ENCODE measurements at places on chromosomes 1 and 21.

DNA sequence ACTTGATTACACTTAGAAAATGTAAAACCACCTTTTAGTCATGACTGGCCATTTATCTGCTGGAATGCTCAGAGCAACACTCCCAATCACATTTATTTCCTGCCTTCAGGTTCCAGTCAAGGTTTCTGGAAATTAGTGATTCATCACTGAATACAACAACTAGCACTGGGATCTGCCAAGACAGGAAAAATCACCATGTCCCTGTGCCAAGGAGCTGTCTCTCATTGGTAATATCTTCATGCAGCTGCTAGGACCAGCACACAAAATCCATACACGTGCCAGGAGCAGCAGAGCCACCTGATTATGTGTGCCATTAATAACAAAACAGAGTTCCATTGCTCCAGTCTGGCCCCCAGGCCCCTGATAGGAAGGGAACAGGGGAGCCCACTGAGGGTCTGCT is 194.6 kb downstream of the TNR start:
- DNase-seq, result no peak

DNA sequence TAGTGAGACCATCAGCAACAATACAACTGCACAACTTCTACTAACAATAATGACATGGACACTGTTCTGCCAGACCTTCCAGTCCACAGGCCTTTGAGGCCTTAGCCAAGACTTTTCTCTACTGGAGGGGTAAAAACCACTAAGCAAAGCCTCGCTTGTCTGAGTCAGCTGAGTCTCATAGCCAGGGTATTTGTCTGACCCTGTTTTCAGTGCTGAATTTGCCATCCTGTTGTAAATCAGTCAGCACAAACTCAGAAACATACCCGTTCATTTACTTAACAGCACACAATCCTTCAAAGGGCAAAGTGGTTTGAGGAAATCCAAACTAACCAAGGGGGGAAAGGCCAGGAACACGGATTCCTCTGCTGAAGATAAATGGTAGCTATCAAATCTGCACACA is 537.8 kb downstream of the SMYD3 start:
- DNase-seq, result no peak

- DNase-seq, result no peak
Observed at GRCh38 chr1:97837161-97837560, 83.7 kb downstream of the DPYD start.

DNA sequence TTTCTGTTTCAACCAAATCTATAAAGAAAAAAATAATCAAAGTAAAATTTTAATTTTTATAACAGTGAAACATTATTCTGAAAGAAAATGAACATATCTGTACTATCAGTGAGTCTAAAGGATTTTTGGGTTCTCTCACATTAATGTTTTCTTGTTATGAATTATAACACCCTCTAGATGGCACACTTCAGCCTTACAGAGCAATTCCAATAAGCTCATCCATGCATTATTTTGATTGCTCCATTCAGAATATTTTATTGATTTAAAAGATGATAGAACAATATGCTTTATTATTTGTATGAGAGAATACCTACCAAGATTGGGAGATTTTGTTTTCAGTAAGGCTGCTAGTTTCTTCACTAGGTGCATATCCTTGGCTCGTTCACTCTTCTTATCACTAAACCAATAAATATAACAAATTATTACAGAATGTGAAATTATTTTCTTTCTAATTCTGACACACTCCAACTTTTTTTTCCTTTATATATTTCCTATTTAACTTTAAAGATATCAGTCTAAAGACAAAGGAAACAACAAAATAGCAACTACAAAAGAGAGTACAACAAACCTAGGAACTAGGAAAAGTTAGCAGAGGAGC is 82.4 kb downstream of the RAB3GAP2 start:
- DNase-seq, result no peak

DNA sequence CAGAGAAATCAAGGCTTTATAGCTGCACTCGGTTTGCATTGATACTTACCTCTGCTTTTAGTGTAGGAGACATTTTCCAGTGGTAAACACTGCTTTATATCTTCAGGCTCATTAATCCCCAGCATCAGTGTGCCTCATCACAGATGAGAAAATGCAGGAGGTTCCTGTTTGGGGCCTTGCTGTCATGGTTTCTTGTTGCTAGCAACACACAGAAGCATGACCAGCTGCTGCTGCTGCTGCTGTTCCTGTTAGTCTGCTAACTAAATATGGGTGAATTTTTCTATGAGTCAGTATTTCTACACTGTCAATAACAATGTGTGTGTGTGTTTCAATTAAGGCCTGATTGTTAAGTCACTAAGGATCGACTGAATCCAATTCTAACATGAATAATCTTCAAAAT is 85.8 kb upstream of the RGS1 start:
- DNase-seq, result no peak

GRCh38 chr1:67536957-67537666 is 106.9 kb upstream of the SERBP1 start:
- DNase-seq, result no peak

DNA sequence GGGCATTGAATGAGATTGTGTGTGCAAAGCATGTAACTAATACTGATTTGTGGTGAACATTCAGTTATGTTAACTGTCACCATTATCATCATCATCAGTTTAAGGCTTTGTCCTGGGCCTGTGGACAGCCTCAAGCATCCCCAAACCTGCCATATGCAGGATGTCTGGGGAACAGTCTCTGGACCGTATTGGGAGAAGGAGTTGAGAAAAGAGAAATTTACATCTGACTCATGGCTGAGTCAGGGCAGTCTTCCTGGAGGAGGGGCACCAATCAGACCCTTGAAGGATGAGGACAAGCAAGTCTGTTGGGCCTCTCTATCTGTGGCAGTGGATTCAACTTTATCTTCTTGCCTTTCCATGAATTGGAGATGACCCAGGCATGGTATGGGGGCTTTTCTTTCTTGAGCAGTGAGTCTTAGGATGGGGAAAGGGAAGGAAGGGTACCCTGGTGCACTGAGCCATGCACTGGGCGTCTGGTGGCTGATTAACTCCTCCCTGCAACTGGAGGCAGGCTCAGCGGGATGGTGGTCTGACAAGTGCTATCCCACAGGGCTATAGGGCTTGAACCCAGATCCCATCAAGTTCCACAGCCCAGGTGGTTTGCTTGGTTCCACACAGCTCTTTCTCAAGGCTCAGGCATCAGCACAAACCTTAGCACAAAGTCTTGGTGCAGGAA is 2.9 kb downstream of the PADI3 start:
- DNase-seq, result no peak

DNA sequence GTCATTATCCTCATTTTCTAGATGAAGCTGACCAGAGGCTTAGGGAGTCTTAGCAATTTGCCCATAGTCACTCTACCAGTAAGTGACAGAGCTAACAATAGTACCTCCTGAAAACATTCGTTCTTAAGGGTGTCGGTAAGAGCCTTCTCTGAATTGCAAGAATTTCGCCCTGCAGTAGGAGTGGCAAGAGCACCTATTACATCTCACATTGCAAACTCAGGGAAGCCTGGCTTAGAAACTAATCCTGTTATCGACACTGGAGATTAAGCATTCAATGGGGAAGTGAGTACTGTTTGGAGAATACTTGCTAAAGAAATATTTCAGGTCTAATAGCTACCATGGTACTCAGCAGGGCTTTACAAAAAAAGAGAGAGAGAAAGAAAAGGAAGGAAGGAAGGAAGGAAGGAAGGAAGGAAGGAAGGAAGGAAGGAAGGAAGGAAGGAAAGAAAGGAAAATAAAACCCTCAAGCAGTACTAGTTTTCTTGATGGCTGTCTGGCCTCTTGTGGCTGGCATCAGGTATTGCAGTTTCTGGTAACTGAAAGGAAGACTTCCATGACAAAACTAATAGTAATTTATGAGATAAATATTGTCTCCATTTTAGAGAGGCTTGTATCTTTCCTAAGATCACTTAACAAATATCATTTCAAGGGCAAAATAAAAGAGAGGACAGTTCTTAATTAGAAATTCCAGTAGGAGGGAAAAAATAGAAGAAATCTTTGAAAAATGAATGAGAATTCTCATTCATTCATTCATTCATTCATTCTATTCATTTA is 10.4 kb downstream of the C1orf226 start:
- no peak for DNase-seq

- no peak for DNase-seq
Observed at GRCh38 chr1:245395680-245396079, 240.9 kb downstream of the KIF26B start.

- no peak for DNase-seq
Observed at GRCh38 chr1:93616996-93617669, 64.5 kb downstream of the BCAR3 start.

DNA sequence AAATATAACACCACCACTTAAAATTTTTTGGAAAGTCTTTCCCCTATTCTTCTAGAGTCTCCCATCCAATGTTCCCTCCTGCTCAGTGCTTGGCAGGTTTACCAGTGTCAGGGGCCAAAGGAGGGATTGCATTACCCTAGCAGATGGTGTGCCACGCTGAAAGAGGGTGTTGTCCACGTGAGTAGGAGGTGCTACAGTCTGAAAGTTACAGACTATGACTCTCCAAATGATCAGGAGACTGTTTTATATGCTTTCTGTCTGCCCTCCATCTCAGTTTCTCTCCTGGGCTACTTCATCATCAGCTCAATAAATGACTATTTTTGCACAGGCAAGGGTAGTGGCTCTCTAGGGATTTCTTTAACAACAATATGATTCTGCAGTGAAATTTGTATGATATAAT is 31.3 kb upstream of the ANGPTL7 start:
- no peak for DNase-seq

DNA sequence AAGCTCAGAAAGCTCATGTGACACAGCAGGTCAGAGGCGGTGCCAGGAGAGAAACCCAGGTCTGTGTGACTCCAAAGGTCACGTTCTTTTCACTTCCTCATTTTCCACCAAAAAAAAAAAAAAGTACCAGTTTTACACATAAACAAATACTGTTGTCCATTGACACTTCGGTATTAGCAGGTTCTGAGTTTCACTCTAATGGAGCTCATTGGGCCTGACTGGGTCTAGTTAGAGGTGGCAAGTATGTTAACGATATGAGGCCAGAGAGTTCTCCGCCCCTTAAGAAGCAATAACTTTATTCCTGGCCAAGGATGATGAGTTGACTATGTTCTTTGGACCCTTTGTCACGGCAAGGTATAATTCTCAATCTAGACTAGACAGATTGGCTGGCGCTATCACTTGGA is 30.0 kb upstream of the SDE2 start:
- DNase-seq, result no peak

DNA sequence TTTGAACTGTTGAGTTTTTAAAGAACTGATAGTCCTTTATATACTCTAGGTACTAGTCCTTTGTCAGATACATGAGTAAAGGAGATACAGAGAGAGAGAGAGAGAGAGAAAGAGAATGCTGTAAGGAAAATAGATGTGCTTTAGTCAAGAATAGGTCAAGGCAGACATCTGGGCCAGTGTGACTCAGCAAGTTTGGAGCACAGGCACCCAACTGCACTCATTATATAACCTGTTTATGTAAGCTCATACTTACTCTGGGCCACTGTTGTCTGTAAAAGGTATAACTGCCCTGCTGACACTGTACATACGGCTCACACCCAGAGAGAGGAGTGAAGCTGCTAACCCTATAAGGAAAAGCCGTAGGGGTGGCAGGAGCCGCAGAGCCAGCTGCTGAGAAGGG is 32.2 kb upstream of the AKT3 start:
- no peak for DNase-seq

DNA sequence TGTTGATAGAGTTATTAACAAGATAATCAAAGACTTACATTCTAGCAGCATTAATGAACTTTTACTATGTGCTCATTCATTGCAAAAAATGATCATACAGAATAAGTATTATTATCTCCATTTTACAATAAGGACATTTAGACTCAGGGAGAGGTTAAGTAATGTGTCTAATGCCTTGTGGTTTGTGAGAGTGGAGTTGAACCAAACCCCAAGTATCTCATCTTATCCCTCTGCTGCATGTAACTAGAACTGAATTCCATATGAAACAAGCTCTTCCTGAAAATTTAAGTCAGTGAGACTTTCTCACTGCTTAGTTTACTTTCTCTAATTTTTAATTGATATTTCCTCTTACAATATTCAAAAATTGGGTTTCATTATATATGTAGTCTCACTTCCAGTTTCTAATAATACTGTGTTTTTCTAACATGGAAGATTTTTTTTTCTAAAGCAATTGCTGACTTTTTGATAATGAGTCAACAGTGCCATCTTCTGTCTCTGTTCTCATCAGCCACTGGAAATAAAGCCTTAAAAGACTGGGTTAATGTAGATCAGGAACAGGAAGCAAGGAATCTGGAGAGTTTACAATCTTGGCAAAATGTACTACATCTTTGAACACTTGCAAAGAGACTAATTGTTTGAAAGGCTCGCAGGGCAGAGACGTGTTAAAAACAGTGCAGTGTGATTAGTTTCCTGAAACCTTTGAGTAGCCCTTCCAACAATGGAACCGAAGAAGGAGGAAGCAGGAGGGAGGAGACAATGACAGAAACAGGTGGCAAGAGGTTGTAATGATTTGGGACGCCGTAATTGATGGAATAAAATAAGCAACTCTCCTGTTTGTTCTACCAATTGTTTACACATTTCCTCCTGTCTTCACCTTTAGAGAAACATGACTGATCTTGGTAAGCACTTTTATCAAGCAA is 567.6 kb downstream of the MRPL39 start:
- DNase-seq, result no peak

DNA sequence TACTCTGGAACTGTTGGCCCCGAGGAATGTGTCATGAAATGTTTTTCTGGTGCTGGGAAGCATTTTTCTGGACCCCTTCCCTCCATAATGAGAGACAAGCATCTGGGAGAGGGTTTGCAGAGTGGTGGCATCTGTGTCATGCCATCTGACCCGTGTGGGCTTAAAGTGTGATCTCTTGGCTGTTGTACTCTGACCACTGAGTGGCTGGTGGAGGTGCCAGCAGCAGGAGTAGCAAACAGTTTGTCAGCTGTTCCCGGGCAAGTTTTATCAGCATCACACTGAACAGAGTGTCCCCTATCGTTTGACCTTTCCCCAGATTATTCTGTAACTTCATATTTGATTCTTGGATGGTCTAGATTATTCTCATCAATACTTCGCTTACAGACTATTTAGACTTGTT is 150.1 kb downstream of the HHAT start:
- DNase-seq, result no peak

GRCh38 chr1:234666761-234667160 is 56.8 kb upstream of the IRF2BP2 start:
- no peak for DNase-seq

GRCh38 chr1:93638981-93639380 is 42.7 kb downstream of the BCAR3 start:
- DNase-seq, result no peak

DNA sequence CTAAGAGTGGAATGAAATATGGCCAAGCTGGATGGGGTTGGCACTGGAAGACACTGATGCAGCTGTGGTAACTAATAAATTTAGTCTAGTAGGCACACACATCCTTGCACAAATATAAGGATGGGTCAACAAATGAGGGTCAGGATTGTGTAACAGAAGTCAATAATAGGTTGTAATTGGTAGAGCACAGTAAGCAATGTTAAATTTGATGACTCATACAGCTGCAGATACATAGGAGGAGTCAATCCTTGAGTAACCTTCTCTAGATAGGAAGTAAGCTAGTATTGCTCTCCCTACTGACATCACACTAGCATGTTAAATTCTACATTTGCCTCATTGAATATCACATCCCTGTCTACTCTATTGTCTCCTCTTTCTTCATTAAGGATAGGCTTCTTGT is 332.1 kb downstream of the PTPRC start:
- no peak for DNase-seq

- no peak for DNase-seq
Observed at GRCh38 chr1:119885903-119886783, 10.2 kb downstream of the ADAM30 start.

GRCh38 chr1:214473387-214473786 is 78.0 kb downstream of the PTPN14 start:
- DNase-seq, result no peak
